WTC11 (cell line): ENCODE measurements at places on chromosomes 5 and 9.

GRCh38 chr5:151902215-151902614 lies 22.4 kb downstream of the GLRA1 start:
- no peak overlapping the region for H3K4me3 ChIP-seq
- no peaks in the 10 kb centered on the region for H3K36me3 ChIP-seq
- peaks cover 100% of the 10 kb centered on the region for H3K27me3 ChIP-seq
- peaks cover 29% of the 10 kb centered on the region for H3K4me1 ChIP-seq
- no peak for DNase-seq

DNA sequence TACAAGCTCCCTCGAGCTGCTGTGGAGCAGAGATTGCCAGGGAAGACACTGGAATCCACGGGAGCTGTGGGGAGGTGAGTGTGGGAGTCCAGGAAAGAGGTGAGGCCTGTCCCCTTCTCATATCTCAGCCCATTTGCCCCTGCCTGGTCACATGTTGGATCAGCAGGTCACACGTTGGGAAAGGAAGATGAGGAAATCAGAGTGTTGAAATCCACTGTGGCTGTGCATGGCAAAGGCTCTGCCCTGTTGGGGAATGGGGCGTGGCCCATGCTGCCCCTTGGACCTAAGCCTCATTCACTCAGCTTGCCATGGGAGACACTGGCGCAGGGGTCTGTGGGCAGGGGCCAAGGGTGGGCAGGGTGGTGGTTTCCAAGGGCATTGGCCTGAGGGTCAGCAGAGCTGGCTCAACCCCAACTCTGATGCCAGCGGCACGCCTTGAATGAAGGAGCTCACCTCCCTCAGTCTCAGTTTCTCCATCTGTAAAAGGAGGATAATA lies 85.4 kb upstream of the CPEB4 start:
- peaks cover 5% of the 10 kb centered on the region for H3K36me3 ChIP-seq
- DNase-seq: no peak
- H3K27me3 ChIP-seq: no peaks in the 10 kb centered on the region
- H3K4me3 ChIP-seq: no peak overlapping the region
- H3K27ac ChIP-seq: no peak overlapping the region
- H3K4me1 ChIP-seq: no peaks in the 10 kb centered on the region

DNA sequence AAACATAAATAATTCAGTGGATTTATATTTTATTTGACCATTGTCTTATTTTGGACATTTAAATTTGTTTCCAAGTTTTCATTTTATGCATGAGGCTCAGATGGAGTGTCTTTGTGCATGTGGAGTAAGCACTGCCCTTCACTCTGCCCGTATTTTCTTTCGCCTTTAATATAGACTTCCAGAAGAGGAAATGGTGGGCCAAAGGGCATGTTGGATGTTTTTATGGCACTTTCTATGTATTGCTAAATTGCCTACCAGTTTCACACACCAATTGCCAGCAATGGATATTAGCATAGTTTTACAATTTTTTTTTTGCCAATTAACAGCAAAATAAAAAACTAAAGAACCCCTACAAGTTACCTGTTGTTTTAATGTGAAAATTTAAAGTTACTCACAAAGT lies 38.4 kb downstream of the ZSWIM6 start:
- peaks cover 26% of the 10 kb centered on the region for H3K4me1 ChIP-seq
- H3K27me3 ChIP-seq: no peaks in the 10 kb centered on the region; the same call in 1 of the 2 replicates
- DNase-seq: no peak
- H3K27ac ChIP-seq: no peak overlapping the region

- DNase-seq: no peak
- H3K4me1 ChIP-seq: no peaks in the 10 kb centered on the region
- no peak overlapping the region for H3K4me3 ChIP-seq
These were observed 400.0 kb downstream of the ARRDC3 start for GRCh38 chr5:90983148-90983547.

DNA sequence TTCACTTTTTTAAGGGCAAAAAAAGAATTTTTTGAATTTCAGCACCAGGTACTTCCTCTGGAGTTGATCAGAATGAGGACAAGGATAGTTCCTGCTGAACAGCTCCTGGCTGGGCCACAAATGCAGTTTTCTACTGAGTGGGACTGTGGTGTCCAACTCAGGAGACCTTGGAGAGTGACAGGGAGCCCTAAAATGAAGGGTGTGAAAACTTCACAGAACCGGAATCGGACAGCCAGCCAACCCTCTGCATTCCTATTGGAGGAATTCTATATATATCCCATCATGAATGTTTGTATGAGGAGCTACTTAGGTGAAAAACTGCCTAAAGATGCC lies 40.6 kb downstream of the ANKH start:
- H3K36me3 ChIP-seq: no peaks in the 10 kb centered on the region
- peaks cover 8% of the 10 kb centered on the region for H3K4me1 ChIP-seq
- no peak for DNase-seq
- H3K27me3 ChIP-seq: no peaks in the 10 kb centered on the region

- DNase-seq: no peak
- H3K36me3 ChIP-seq: peaks cover 6% of the 10 kb centered on the region; the same call in 1 of the 2 replicates
- no peak overlapping the region for H3K27ac ChIP-seq
- H3K4me1 ChIP-seq: peaks cover 16% of the 10 kb centered on the region
- no peaks in the 10 kb centered on the region for H3K27me3 ChIP-seq
- no peak overlapping the region for H3K4me3 ChIP-seq
These were observed 1.0 kb upstream of the ERCC6L2 start for GRCh38 chr9:95874303-95874988.
